ENCODE measurements at places on chromosomes 2 and 18.

DNA sequence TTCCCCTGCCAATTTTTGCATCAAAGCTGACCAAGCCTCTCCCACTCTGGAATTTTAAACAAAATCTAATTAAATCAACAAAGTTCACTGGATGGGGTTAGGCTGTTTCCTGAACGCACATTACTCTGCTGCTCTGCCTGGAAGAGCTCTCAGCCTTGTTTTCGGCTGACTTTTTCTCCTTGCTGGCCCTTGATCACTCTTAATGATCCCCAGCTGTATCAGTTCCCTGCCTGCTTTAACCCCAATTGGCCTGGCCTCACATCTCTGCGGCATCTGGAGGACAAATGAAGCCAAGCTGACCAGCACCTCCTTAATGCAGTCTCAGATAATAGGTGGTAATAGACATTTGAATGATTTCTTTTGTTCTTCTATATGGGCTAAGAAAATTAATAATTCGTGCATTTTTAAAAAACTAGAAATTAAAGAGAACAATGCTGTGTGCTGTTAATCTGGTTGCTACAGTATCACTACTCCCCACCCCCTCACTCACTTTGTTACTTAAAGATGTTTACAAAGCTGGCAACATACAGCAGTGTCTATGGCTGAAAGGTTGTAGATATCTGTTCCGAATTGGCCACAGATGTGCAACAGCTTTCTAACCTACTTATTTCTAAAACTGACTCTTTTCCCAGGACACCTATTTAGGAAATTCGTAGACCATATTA is 415.2 kb upstream of the KCNH7 start:
- H3K36me3 ChIP-seq, result no peaks in the 10 kb centered on the region
- no peaks in the 10 kb centered on the region for H3K27me3 ChIP-seq
- H3K4me1 ChIP-seq, result no peaks in the 10 kb centered on the region

- no peaks in the 10 kb centered on the region for H3K4me1 ChIP-seq
- no peaks in the 10 kb centered on the region for H3K36me3 ChIP-seq
- H3K27me3 ChIP-seq, result no peaks in the 10 kb centered on the region
- H3K4me3 ChIP-seq, result no peak overlapping the region
- DNase-seq, result no peak
Measured at GRCh38 chr2:200604571-200605255, 18.9 kb downstream of the AOX1 start.

DNA sequence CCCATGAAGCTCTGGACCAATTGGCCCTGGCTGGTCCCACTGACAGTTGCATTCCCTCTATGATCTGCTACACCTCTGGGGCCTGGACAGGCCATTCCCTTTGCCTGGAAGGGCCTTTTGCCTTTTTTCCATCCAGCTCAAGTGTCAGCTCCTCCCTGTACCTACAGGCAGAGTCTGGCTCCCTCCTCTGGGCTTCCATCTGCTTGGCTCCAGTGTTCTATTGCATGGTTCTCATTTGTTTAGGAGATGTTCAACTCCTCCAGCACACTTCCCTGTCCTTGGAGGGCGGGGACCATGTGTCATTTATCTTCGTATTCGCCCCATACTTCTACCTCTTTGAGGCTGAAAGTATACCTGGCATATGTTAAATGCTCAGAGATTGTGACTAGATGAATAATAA is 61.1 kb downstream of the PRKCE start:
- no peak overlapping the region for H3K4me3 ChIP-seq
- DNase-seq, result no peak
- H3K27ac ChIP-seq, result no peak overlapping the region

DNA sequence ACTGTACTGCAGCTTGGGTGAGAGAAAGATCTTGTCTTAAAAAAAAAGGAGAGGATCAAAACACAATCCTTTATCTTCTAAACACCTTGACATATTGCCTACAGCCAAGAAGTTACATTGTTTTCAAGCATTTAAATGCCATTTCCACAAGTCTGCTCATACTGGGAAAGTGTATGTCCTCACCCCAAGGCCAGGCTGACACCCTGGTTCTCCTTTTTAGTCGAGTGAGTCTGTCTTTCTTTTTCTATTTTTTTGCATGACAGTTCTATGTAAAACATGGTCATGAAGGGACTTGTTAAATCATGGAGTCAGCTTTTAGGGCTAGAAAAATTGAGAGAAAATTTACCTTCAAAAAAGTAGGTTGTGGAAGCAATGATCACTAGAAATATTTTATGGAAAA is 233.3 kb downstream of the FAM210A start:
- H3K36me3 ChIP-seq, result no peaks in the 10 kb centered on the region
- H3K4me1 ChIP-seq, result peaks cover 16% of the 10 kb centered on the region
- no peak overlapping the region for H3K4me3 ChIP-seq
- DNase-seq, result no peak
